Skeletal muscle cell (primary cell): ENCODE measurements at places on chromosomes 5 and 9.

DNA sequence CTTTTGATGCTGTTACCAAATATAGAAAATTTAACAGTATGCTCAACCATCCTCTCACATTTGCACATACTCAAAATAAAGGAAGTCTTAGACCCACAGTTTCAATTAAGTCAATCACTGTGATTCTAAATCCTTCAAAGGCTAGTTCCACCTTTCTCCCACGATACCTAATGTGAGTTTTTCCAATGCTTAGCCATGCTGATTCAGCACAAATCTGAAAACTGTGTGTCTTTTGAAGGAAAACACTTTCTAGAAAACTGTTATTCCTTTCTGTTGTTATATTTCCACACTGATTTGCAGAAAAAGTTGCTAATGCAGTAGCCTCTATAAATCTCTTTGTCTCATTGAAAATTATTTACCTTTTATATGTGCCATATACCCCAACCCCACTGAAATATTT lies 645.7 kb downstream of the PRR16 start:
- DNase-seq, result no peak

- DNase-seq, result no peak
These were observed 99.2 kb downstream of the MED27 start for GRCh38 chr9:131980267-131981016.

DNA sequence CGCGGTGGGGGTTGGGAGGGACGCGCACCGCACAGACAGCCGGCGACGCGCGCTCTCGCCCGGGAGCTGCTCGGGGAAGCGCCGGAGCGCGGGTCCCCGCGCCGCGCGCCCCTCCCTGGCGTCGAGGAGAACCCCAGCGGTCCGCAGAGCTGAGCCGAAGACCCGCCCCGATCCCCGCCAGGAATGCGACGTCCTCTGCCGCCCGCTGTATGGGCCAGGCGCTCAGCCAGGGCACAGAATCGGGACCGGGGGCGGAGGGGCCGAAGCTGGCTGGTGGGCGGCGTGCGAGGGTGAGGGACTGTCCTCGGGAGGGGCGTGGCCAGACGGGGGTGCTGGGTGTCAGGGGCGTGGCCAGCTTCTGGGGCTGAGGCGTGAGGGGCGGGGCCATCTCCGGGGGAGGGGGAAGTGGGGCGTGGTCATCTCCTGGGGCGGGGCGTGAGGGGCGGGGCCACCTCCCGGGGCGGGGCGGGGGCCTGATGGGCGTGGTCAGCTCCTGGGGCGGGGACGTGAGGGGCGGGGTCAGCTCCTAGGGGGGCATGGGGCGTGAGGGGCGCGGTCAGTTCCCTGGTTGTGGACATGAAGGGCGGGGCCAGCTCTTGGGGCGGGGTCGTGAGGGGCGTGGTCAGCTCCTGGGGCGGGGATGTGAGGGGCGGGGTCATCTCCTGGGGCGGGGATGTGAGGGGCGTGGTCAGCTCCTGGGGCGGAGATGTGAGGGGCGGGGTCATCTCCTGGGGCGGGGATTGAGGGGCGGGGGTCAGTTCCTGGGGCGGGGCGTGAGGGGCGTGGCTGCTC lies 965 bp downstream of the PTGDS start:
- DNase-seq, result no peak

DNA sequence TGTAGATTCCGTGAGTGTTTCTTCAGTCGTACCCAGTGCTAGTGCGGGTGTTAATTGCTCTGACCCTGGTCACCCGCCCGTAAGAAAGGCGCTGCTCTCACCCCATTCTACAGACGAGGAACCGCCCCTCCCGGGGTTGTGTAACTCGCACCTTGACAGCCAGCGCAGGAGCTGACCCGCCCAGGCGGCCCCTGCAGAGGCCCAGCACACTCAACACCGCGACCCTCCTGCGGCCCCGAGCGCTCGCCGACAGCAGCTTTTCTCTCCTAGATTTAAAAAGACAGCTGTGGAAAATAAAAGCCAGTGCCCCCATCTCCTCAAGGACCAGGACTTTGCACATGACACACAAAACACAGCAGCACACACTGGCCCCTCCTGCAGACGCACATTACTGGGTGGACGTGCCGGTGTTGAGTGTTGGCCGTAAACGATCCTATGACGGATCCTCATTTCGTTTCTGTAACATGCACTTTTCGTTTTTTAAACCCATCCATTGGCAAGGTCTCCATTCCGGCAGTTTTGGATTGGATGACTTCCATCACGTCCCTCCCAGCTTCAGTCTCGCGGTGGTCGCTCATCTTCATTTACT lies 22.9 kb downstream of the OR2V2 start:
- DNase-seq, result no peak

GRCh38 chr5:56638768-56639238 lies 176.5 kb upstream of the MAP3K1 start:
- no peak for DNase-seq

GRCh38 chr5:175671013-175671412 lies 13.1 kb downstream of the HRH2 start:
- DNase-seq, result no peak
